B cell (primary cell): ENCODE measurements at places on chromosomes 2 and 18. TPM values are rescaled to one million over a fixed set of nuclear protein-coding genes. Genes with fewer than 3 reads are reported as not detected.
A peak's percentile ranks its signal among the peaks of the same experiment; 100 is the strongest.

GRCh38 chr2:148619560-148620195 lies 24.9 kb upstream of the EPC2 start:
- peak overlapping the region; percentile 10 for H3K27ac ChIP-seq
- peaks cover 25% of the 10 kb centered on the region for H3K4me1 ChIP-seq
- no peaks in the 10 kb centered on the region for H3K36me3 ChIP-seq
- peak; percentile 51 for DNase-seq
- H3K27me3 ChIP-seq, result no peaks in the 10 kb centered on the region
- H3K4me3 ChIP-seq, result no peak overlapping the region

DNA sequence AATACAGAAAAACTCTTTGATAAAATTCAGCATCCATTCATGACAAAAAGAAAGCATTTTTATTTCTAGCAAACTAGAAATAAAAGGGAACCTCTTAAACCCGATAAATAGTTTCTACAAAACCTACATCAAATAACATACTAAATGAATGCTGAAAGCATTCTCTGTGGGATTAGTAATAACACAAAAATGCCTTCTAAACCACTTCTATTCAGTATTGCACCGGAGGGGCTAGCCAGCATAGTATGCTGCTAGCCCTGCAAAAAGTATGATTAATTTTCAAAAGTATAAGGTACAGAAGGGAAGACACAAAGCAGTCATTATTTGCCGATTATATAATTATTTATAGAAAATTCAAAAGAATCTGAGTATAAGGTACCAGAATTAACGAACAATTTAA lies 145.2 kb downstream of the DTNB start:
- no peaks in the 10 kb centered on the region for H3K4me1 ChIP-seq
- no peak overlapping the region for H3K27ac ChIP-seq
- no peak for DNase-seq
- H3K4me3 ChIP-seq, result no peak overlapping the region
- H3K36me3 ChIP-seq, result no peaks in the 10 kb centered on the region

The AMER3 gene
- not detected in 2 replicates for total RNA-seq

DNA sequence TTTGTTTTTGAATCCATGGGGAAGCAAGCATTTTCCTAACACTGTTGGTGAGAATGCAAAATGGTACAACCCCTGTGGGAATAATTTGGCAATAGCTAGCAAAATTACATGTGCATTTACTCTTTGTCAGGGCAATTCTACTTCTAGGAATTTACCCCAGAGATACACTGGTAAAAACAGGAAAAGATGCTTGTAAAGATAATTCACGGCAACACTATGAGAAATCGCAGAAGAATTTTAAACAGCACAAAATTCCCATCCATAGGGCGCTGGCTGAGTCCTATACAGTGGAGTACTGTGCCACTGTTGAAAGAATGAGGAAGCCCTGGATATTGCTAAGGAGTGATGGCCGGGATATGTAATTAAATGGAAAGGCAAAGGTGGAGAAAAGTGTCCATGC lies 75.8 kb downstream of the DGKD start:
- DNase-seq, result no peak
- H3K4me1 ChIP-seq, result peaks cover 13% of the 10 kb centered on the region
- peaks cover 45% of the 10 kb centered on the region for H3K36me3 ChIP-seq
- no peak overlapping the region for H3K27ac ChIP-seq
- H3K4me3 ChIP-seq, result no peak overlapping the region
- H3K27me3 ChIP-seq, result no peaks in the 10 kb centered on the region
